ENCODE measurements at places on chromosomes 4 and X.

GRCh38 chrX:38868941-38869401 is 67.7 kb downstream of the MID1IP1 start:
- DNase-seq = no peak

GRCh38 chrX:110131031-110131430 is 128.1 kb downstream of the TMEM164 start:
- no peak for DNase-seq

DNA sequence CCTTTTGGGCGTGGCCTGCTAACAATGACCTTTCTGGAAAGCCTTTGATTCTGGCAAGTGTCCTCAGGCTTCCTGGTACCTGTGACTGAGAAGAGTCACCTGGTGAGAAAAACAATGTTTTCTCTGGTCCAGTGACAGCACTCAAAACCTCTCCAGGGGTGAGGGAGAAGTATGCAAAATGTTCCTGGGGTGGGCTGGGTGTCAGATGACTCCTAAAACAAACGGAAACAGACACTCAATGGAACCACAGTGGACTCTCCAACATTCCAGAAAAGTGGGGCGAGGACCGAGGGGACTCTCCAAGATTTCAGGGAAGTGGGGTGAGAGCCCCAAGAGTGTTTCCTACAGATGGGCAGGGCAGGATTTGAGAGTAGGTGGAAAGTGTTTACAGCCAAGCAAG is 69.5 kb downstream of the ANAPC4 start:
- DNase-seq = no peak

DNA sequence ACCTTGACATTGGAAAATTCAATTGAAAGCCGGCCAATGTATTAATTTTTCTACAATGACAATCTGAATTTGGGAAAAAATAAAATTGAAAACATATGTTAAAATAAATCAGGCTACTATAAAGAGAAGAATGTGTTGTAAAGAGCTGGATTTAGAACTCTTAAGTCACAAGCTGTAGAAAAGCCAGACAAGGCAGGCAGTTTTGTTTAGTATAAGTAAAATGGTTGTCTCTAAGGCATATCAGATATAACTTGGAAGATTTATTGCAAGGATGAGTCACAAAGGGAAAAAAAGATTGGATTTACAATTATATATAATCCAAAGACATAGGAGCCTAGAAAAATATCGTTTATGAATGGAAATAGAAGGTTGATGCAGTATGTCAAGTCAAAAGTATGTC is 549.1 kb upstream of the EPHA5 start:
- DNase-seq = no peak

- DNase-seq = no peak
Measured at GRCh38 chr4:99436976-99437722, 2.0 kb upstream of the ADH7 start.

DNA sequence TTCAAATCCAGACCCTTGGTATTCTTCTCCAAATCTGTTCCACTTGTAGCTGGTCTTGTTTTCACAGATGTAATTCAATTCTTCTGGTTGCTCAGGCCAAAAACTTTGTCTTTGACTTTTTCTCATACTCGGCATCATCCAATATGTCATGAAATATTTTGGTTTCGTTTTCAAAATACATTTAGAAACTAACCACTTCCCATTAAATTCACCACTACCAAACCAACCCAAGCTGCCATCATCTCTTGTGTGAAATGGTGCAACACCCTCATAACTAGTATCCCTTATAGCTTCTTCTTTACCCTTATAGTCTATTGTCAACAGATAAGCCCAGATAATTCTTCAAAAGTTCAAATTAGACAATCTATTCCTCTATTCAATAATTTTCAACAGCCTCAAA is 192.1 kb downstream of the PRR32 start:
- DNase-seq = no peak

GRCh38 chrX:50877310-50877709 is 33.2 kb upstream of the BMP15 start:
- no peak for DNase-seq

DNA sequence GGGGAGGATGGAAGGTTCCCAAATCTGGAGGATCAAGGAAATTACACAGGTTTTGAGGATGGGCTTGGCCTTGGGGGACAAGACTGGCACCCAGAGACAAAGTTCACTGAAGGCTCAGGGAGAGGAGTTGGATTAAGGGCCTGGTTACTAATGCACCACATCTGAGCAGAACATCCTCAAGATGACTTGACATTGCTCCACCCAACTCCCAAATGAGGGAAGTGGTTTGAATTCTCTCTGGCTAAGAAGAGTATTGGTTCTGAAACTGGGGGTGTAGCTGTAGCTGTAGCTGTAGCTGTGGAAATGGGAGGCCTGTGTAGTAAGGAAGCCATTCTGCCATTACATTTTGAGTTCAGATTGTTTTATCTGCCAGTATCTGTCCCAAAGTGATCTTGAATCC is 129.4 kb downstream of the RASL11B start:
- no peak for DNase-seq

DNA sequence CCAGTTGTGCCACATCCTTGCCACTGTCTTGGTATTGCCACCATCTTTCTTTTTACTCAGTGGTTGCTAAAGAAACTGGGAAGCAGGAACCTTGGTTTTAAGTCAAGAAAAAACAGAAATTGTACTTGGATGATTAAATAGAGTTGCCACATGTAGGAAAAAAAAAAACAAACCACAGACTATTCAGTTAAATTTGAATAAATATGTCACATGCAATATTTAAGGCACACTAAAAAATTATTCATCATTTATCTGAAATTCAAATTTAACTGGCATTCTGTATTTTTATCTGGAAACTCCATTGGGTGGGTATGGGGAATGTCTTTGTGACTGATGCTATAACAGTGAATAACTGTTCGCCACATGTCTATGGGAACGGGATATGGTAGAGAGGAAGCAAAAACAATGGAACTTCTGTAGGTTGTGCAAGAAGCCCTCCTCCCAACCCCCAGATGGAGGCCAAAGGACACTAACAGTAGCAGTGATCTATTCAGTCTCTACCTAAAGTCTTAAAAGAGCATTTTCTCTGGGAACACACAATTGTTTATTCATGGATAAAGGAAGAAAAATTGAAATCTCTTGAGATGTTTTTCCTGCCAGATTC is 57.0 kb upstream of the PLAC8 start:
- DNase-seq = no peak

- no peak for DNase-seq
Measured at GRCh38 chr4:55507612-55508011, 39.1 kb downstream of the CLOCK start.

DNA sequence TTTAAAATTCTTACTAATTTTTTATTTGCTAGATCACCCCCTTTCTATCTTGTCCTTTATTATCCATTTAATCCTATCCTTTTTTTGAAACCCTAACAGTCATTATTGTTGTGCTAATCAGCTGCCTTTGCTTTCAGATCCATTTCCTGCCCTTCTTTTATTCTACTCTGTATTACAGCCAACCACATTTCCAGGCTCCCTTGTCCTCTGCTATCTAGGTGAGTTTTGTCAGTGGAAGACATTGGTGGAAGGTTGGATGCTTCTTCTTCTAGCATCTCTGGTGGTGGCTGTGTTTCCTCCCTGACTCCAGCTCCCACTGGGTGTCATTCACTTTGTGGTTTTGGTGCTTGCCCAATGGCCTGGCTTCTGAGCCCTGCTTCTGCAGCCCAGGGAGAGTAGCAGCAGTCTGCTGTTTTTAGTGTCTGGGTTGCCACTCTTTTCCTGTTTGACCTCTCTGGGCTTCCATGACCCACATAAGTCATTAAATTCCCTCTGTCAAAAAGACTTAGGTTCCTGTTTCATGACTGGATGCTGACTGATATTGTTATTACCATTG is 225.2 kb upstream of the PGRMC2 start:
- no peak for DNase-seq

DNA sequence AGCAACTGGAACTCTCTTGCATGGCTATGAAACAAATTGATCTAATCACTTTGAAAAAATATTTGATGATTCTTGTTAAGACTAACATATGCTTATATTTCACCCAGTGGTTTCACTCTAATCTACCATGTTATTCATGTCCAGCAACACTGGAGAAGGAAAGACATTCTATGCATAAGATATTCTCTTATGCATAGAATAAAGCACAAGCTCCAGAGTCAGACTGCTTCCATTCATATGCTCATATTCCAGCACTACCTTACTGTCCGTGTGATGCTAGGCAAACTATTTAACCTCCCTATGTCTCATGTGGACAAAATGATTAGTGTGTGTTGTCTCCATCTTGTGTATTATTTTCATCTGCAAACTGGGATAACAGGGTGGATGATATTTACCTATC is 124.1 kb downstream of the RNF150 start:
- no peak for DNase-seq

DNA sequence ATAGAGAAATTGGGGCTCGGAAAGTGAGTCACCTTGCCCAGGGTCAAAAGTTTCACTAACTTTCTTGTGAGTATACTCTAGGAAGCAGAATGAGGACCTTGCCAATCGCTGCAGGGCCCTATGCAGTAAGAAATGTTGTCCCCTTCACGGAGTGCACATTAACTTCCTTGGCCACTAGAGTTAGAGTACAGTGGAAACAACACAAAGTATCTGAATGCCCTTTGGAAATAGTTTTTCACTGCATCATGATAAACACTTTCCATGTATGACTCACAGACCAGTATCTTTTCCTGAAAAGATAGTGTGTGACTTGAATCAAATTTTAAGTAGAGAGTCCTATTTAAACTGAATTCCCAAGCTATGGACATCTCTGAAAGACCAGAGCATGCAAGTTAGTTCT is 45.5 kb upstream of the STK26 start:
- DNase-seq = no peak

DNA sequence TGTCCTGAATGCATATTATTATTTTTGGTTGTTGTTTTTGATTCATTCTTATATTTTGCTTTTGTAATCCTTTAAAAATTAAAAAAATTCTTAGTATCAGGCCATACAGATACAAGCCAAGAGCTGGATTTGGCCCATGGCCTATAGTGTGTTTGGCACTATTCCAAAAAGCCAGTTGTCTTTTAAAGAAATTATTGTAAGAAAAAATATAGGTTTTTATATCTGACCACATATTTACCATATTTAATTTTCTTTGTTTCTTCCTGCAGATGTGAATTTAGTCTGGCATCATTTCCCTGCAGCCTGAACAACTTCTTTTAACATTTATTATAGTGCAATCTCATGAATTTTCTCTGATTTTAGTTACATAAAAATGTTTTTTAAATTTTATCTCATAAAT is 652.8 kb upstream of the NR3C2 start:
- no peak for DNase-seq

DNA sequence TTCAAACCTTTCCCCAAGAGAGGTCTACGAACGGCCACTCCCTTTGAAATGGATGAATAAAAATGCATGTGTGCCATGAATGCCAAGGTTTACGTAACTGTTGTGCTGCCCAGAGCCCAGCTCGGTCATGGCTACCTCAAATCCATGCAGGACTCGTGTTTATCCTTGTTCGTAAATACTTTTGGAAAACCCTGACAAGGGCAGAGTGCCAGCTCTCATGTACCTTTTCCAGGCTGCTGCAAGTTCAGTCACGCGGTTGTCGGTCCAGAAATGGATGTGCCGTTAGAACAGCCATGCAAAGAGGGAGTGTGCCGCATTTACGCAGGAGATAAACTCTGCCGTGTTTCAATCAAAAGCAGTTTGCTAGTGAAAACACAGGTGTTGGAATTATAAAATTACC is 123.4 kb downstream of the AMELX start:
- no peak for DNase-seq

DNA sequence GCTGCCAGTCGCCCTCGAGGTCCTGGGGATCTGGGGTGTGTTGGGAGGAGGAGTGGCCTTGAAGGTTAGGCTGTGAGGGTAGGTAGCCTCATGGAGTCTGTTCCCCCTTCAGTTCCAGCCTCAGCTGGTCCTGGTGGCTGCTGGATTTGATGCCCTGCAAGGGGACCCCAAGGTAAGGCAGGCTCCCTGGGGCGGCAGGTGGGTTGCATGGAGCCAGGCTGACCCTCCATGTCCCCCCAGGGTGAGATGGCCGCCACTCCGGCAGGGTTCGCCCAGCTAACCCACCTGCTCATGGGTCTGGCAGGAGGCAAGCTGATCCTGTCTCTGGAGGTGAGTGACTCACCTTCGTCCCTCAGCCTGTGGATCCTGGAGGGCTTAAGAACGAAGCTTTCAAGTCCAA is 11.6 kb upstream of the ERAS start:
- DNase-seq = no peak

- DNase-seq = no peak
Measured at GRCh38 chrX:40646489-40647306, 663 bp downstream of the CXorf38 start.

- no peak for DNase-seq
Measured at GRCh38 chrX:22116605-22117546, 84.8 kb downstream of the PHEX start.

DNA sequence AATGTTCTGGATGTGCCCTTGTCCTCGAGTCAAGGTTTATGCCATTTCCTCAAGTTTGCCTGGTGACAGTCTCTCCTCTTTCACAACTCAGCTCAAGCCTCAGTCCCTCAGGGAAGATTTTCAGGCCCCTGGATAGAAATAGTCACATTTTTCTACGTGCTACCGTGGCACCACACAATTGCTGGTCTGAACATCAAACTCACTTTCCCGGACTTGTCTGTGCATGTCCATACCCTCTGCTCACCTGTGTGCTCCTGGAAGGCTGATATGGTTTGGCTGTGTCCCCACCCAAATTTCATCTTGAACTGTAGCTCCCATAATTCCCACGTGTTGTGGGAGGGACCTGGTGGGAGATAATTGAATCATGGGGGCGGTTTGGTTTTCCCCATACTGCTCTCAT is 129.7 kb downstream of the HS3ST1 start:
- no peak for DNase-seq

GRCh38 chr4:37758226-37758625 is 68.3 kb upstream of the PGM2 start:
- no peak for DNase-seq

GRCh38 chr4:70997036-70997435 is 3.6 kb downstream of the DCK start:
- DNase-seq = no peak

- no peak for DNase-seq
Measured at GRCh38 chr4:174485025-174485424, 37.3 kb downstream of the HPGD start.

- DNase-seq = no peak
Measured at GRCh38 chr4:154044108-154044531, 255.2 kb upstream of the SFRP2 start.

- no peak for DNase-seq
Measured at GRCh38 chrX:30637874-30638815, 15.1 kb upstream of the GK start.

- no peak for DNase-seq
Measured at GRCh38 chr4:68494688-68495087, 47.4 kb downstream of the TMPRSS11E start.
